SHP77 (cell line): ENCODE measurements at places on chromosomes 11 and 22.

DNA sequence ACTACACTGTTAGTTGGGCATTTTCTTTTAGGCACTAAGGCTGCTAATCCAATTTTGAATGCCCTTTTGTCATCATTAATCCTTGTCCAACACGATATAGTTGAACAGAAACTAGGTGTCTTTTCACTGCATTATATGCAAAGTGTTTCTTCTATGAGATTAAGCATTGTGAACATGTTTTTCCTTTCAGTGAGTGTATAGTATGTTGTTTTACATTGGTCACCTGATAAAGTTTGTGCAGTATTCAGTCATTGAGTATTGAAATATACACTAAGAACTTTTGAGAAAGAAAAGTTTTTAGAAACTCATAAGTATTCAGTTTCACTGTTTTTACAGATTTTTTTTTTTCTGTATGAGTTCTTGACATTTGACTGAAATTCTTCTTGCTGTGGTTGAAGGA lies 59.0 kb downstream of the ZC3H12C start:
- DNase-seq = no peak

- no peak for DNase-seq
Measured at GRCh38 chr11:57798905-57799559, 37.4 kb downstream of the CTNND1 start.

GRCh38 chr11:89182773-89183518 lies 5.3 kb downstream of the TYR start:
- no peak for DNase-seq

- no peak for DNase-seq
Measured at GRCh38 chr11:73939096-73939495, 11.7 kb upstream of the DNAJB13 start.

DNA sequence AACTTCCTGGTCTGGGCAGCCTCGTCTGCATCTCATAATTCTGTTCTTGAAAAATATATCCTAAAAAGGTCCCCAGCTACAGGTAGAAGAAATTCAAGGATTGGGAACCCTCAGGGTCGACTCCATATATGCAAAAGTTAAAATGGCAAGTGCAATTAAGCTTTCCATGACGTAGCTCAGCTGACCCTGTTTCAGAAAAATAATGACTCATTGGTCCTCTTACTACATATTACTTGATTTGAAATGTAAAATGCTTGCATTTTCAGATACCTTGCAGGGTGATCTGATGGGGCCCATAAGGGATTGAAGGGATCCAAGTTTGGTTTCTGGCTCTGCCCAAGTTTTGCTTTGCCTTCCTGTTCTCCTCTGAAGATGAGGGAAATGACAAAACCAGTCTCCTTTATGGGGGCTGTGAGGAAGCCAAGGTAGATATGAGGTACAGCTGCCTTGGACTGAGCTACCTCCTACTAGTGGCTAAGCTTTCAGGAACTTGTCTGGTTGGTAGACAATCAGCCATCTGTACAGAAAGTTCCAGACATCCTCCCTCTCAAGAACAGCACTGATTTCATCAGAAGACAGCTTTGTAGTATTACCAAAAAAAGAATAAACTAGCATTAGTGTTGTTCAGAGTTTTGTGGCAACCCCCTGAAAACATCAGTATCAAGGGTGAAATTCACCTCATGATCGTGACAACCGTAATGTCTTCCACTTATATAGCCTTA lies 177.3 kb downstream of the DBX1 start:
- DNase-seq = no peak

GRCh38 chr22:44231233-44231632 lies 50.5 kb downstream of the PARVG start:
- DNase-seq = no peak

GRCh38 chr22:37179622-37180420 lies 8.2 kb downstream of the C1QTNF6 start:
- DNase-seq = no peak

- DNase-seq = no peak
Measured at GRCh38 chr11:23006730-23007129, 146.5 kb upstream of the CCDC179 start.

GRCh38 chr11:121095561-121095960 lies 5.5 kb upstream of the TECTA start:
- no peak for DNase-seq

DNA sequence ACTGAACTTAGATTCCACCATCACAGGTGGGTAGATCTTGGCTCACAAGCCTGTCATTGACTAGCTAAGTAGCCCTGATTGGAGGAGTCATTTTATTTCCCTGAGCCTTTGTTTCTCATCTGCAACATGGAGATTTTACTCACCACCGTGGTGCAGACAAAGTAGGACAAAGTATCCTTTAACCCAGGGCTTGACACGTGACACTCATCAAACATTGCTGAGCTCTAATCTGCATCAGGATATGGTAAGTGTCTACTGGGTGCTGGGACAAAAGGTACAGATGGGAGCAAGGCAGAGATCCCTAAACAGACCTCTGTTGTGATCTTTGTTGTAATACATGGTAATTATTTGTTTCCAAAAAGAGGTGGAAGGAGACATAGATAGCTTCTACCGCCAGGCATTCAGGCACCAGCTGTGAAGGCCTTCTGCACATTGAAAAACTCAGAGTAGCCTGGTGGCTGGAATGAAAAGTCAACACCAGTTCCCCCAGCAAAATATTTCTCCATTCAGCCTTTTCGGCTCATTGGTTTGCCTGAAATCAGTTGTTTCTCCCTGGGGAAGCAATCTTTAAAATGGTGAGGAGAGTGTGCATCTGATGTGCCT lies 18.3 kb upstream of the MICAL2 start:
- DNase-seq = no peak

DNA sequence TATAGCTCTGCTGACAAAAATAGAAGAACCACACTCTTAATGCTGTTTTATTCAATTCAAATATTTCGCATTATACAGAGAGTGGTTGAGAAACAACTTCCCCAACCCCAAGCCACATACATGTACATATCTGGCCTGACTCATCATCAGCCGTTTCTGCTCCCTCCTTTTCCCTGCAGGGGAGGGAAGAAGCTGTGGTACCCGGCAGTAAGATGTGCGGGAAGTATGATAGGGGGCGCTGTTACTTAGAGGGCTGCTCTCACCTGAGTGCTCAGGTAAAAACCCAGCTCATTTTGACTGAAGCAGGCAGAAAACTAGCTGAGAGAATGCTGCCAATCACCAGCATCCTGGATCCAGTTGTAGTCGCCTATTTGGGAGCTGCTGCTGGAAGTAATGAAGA lies 85.5 kb downstream of the NELL1 start:
- DNase-seq = no peak

GRCh38 chr11:662689-663274 lies 25.7 kb downstream of the DRD4 start:
- no peak for DNase-seq

GRCh38 chr11:10418259-10418949 lies 36.7 kb upstream of the AMPD3 start:
- no peak for DNase-seq

GRCh38 chr11:72789493-72790131 lies 4.2 kb downstream of the STARD10 start:
- no peak for DNase-seq

DNA sequence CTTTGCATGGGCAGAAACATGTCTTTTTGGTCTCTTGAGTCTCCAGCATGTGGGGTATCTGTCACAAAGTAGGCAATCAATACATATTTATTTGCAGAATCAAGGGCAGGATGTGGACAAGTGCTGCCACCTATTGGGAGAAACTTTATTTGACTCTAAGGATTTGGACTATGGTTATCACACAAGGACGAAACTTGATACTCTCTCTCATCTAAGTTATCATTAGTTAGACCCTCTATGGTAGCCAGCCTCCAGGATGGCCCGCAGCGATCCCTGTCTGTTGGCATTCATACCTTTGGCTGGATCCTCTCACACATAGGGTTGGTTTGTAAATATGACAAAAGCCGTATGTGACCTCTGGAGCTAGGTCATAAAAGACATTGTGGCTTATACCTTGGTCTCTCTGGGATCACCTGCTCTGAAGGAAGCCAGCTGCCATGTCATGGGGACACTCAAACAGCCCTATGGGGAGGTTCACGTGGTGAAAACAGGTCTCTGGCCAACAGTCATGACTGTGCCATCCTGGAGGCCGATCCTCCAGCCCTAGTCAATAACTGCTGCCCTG lies 1.1 kb upstream of the FBXO7 start:
- peak; percentile 68 for DNase-seq

- no peak for DNase-seq
Measured at GRCh38 chr11:126123686-126124085, 61.0 kb upstream of the CDON start.

GRCh38 chr11:72918851-72919250 lies 104.6 kb downstream of the ATG16L2 start:
- no peak for DNase-seq

DNA sequence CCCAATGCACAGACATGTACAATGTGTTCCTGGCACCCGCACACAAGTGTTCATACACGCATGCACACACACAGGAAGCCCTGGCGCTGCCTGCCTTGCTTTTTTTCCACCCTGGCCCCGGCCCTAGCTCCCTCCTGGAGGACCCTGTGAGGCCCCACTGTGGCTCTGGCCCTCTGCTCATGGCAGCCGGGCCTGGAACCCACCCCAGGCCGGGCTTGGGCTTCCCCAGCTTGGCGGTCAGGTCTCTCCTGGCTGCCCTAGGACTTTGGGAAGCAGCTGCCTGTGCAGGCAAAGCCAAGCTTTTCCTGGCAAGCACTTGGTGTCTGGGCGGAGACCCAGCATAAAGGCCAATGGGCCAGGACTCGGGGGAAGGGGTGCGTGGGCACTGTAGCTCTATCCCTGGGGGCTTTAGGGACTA lies 30.5 kb downstream of the CD82 start:
- no peak for DNase-seq

DNA sequence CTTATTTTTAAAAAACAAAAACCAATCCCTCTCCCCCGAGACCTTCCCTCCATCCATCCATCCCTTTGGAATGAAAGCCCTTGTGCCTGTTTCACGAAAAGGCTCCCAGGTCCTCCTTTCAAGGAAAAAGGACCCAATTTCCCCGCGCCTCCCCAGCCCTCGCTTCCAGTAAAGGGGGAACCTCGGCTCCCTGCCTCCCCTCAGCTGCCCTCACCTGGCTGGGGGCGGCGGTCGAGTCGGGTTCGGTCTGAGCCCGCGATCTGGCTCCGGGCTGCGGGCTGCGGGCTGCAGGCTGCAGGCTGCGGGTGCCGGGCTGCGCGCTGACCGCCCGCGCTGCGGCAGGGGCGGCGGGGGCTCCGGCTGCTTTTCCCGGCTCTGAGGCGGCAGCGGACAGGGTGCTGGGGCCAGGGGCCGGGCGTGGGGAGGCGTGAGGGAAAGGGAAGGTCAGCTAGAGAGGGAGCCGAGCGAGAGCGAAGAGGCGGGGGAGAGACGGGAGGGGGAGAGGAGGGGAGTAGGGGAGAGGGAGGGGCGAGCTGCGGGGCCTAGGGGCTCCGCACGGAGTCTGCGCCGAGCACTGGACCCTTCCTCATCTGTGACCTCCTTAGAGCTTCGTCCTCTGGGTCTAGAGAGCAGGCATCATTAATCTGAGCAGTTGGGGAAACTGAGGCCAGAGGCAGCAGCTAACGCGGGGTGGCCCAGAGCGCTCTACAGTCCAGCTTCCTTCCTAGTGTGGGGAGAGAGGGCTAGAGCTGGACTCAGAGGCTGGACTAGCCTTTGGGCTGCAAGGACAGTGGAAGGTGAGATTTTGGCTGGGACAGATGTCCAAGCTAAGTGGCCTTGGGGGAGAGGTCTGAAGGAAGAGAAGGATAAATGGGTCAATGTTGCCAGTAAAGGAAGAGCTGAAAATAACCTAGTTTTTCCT lies at the start of gene C1QTNF4:
Gene C1QTNF4, minus strand, starts transcription at position 478 of the 922 bp plus-strand sequence. CDS start 3,601 bp downstream, outside the sequence.
- DNase-seq = no peak

GRCh38 chr11:133794205-133794604 lies 51.1 kb downstream of the SPATA19 start:
- DNase-seq = no peak

DNA sequence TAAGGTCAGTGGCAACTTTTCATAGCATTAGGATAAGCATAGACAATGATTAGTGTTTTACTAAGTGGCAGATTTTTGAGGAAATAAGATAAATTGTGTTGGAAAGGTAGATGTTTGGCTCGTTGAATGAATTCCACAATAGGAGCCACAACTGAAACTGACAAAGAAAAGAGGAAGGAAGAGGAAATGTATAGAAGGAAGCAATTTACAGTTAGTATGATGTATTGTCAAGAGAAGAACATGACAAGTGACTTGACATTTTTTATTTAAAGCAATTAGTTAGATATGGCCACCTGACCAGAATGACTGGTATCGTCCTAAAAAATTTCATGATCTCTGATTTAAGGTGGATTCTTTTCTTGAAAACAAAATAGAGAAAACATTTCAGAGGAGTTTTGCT lies 3.1 kb upstream of the RAG2 start:
- no peak for DNase-seq

- DNase-seq = no peak
Measured at GRCh38 chr11:11976481-11977127, 31.8 kb downstream of the DKK3 start.

- DNase-seq = no peak
Measured at GRCh38 chr11:45298718-45299117, 12.6 kb upstream of the SYT13 start.

DNA sequence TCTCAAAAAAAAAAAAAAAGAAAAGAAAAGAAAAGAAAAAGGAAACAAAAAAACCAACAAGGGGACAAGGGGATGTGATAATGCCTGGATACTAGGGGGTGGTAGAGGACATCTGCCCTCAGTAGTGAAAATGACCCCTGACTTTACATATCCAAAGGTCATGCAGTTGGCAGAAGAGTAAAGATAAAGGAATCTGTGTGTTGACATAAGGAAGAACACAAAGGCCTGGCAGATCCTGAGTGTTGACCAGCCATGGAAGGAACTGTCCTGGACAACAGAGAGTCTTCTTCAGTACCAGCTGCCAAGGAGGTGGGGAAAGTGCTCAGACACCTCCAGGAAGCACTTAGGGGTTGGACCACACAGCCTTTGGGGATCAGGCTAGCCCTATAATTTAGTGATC lies 12.6 kb downstream of the SLC43A1 start:
- DNase-seq = no peak

DNA sequence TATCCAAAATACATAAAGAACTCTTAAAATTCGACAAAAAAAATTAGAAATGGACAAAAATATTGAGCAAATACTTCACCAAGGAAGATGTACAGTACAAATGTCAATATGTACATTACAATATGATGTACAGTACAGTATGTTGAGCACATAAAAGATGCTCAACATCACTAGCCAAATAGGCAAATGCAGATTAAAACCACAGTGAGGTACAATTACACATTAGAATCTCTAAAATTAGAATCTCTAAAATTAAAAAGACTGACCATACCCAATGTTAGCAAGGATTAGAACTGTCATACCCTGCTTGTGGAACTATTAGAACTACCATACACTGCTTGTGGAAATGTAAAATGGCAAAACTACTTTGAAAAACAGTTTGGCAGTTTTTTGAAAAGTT lies 78.7 kb upstream of the TSPAN18 start:
- no peak for DNase-seq

GRCh38 chr11:75002516-75002915 lies 13.8 kb downstream of the NEU3 start:
- DNase-seq = no peak

GRCh38 chr11:61187505-61188130 lies 15.7 kb upstream of the PGA3 start:
- peak; percentile 55 for DNase-seq

- no peak for DNase-seq
Measured at GRCh38 chr22:33779243-33779642, 141.0 kb downstream of the LARGE1 start.
